ENCODE measurements at places on chromosomes 2 and 18.

DNA sequence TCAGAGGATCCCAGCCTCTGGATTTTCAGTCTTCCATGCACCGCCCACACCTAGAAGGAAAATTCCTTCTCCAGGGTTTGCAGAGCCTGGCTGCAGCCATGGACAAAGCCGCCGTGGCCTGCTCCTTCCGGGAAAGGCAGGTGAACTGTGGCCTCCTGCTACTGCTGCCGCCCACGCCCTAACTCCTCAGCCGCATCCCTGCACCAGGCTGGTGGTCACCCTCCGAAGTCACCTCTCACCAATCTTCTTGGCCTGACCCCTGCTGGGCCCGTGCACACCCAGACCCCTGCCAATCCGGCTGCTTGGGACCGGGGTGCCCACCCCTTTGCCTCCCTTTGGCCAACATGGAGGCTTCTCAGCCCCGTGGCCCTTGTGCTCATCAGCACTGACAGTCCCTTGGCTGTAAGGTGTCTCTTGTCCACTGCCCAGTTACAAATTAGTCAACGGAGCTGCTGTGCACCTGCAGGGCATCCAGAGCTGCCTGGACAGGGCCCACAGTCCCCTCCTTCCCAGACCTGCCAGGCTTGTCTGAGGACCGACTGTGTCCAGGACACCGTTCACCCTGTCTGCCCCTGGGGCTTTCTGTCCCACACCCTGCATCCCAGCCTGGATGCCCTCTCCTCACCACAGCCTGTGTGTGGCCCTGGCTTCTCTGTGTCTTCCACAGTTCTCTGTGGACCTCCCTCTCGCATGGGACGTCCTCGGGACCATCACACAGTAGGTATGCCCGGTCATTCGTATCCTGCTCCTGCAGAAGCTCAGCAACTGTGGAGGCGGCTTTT is 130.1 kb upstream of the TPO start:
- DNase-seq = no peak

GRCh38 chr18:36872329-36872728 is 43.4 kb downstream of the KIAA1328 start:
- DNase-seq = no peak

DNA sequence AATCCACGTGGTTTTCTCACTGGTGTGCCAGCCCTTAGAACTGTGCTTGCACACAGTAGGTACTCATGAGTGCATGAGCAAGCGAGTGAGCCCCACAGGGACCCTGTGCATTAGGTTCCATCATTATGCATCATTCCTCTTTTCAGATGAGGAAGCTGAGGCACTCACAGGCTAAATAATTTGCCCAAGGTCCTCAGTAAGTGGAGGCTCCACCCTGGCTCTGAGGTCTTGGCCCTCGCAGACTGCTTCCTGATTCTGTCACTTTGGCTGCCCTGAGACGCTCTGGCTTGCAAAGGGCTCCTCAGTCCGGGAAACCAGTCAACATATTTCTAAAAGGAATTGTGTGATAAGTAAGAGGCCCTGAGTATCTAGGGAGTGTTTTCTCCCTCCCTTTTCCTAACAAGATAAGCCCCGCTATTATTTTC is 71.7 kb downstream of the IL1R2 start:
- DNase-seq = no peak

DNA sequence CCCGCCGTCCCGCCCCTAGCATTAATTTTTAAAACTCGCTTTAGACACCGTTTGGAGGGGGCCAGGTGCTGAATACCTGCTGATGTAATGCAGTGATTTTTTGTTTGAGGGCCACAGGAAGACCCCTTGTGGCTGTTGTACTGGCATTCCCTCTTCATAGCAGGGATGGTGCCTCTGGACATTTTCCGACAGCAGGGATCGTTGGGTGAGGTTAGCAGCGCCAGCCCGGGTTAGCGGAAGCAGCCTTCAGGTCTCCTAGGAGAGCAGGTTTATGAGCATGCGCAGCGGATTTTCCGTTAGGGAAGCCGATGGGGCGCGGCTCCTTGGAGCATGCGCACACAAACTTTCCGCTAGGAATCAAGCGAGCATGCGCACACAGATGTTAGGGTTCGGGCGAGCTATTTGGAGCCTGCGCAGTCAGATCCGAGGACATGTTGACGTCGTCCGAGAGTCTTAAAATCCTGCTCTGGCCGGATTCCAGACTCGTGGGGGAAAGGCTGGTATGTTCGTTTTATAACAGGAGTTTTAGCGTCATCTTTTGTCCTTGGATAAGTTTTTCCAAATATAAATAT is 17.2 kb upstream of the C2orf74 start:
- peak; percentile 81 for DNase-seq

- DNase-seq = no peak
Measured at GRCh38 chr2:161754379-161754778, 130.2 kb downstream of the SLC4A10 start.

- no peak for DNase-seq
Measured at GRCh38 chr18:39500306-39500705, 1934.7 kb upstream of the CELF4 start.

DNA sequence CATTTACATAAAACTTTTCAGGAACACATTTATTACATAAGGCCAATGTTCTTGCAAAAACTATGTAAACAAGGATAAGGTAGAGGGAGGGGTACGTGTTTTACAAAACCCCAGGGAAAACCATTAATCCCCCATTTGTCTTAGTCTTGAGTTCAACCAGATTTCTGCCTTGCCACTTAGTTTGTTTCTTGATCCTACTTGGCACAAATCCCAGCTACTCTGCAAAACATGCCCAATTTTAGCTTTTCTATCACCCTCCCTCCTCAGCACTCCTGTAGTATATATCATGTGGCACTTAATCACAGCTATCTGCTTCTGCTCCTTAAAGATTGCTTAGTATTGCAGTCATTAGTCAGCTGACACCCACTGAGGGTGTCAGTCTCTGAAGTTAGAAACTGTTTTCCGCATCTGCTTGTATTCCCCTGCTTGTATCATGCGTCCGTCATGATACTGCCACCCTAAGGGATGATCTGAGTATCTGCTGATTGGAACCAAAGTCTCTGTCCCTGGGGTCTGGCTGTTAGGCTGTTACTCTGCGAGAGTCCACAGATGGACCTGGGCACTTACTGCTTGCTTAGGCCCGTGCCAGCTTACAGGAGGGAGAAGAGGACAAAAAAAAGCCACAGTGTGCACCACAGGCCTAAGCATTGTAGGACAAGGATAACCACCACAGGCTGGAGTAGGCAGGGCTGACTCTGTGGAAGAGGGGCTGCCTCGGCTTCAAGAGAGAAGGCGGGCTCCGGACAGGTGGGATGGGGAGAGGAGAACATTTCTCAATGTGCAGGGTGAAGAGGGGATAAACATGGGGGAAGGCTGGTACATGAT is 82.2 kb downstream of the EPAS1 start:
- no peak for DNase-seq

- DNase-seq = no peak
Measured at GRCh38 chr18:74116633-74117554, 30.7 kb downstream of the FBXO15 start.

DNA sequence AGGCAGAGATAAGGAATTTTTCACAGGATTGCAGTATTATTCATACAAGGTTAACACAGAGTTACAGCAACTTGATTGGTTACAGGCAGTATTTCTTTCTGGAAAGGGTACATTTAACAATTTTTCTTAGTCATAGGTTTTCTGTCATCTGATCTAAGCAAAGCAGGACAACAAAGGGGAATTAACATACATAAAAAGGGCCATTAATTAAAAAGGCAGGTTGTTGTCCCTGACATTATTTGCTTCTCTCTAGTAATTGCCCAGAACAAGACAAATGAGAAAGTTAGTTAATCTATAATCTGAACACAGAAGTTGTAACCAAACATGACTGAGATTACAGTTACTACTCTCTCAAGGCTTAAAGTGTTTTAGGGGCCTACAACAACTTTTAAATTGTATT is 291.4 kb upstream of the LRRTM4 start:
- no peak for DNase-seq

- no peak for DNase-seq
Measured at GRCh38 chr2:29628108-29628745, 293.2 kb downstream of the ALK start.

DNA sequence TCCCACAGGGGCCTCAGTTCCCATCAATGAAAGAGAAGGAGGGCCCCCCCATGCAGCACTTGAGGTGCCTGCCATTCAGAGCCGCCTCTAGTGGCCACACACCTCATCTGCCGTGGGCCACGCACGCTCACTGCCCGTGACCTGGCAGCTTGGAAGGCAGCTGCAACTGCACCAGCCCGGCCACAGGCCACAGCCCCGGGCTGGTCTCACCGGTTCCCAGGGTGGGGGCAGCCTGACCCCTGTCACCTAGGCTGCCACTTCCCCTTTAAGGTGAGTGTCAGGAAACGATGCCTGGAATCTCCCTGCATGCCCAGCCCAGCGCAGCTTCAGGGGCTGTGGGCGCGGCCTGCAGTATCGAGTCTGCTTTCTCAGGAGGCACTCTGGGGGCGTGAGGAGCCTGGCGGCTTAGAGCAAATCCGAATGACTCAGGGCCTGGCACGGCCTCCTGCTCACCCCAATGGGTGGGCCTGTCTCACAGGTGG is 2.6 kb downstream of the MAB21L4 start:
- DNase-seq = no peak

- no peak for DNase-seq
Measured at GRCh38 chr18:23291456-23292205, 156.3 kb downstream of the CABLES1 start.

DNA sequence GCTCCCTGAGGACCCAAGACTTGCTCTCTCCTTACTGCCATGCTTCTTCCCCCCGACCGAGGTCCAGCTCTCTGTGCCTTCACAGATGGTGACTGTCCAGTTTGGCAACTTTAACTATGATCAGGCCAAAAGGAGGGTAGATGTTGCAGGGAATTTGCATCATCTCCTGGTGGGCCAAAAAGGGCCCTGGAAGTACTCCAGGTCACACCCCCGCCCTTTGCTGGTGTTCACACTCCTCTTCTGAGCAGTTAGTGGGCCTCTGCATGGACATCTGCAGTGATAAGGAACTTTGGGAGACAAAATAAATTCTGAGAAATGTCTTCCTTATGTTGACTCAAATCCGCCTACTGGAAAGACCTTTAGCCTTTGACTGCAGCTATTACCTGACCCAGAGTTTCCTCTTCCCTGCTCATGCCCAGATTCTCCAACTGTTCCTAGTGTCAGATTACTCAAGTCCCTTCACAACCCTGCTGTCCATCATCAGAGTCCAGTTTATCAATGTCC is 234.4 kb downstream of the LOXHD1 start:
- DNase-seq = no peak

GRCh38 chr2:70658476-70658875 is 104.8 kb upstream of the TGFA start:
- no peak for DNase-seq

DNA sequence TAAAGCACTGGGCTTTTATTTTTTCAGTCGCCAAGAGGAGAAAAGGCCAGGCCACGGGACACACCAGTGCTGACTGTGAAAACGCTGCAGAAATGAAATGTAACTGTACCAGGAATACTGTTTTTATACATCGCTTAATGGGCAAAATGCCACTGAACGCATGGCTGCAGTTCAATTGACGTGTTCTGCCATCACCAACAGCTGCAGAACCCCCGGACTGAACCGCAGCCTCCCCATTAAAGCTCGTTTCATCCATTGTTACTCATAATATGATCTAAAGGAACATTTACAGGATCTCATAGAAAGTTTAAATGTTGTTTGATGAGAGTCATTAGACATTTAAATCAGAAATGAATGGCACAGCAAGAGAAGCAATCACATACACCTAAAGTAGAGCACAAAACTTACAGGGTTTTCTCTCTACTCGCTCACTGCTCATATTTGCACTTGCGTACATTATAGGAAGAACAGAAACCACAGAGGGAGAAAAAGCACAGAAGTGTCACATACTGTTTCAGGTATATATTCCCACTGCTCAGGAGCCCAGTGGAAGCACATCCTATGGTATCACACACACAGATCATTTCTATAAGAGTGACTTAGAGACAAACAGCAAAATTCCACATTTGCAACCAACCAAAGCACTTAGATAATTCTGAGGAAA is 35.3 kb downstream of the TCF4 start:
- no peak for DNase-seq

DNA sequence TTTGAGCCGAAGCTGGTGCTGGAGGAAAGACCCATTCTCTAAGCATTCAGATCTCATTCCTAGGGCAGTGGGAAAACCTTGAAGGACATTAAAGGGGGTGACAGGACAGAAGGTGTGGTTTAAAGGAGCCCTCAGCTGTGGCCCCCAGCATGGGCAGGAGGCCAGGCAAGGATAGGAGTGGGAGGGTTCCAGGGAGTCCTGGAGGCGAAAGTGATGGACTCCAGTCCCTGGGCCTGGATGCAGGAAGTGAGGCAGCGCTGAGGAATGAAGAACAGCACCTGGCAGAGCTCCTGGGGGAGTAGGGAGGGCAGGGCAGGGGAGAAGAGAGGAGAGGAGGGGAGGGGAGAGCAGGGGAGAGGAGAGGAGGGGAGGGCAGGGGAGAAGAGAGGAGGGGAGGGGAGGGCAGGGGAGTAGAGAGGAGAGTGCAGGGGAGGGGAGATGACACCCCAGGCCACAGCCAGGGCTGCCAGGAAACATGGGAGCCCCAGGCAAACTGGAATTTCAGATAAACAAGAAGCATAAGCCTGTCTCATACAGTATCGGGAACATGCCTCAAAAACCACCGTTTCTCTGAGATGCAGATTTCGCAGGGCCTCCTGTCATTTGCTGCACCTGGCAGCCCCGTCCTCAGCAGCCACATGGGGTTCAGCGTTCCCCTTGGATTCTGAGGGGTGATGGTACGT is 5.7 kb downstream of the RAMP1 start:
- DNase-seq = no peak

DNA sequence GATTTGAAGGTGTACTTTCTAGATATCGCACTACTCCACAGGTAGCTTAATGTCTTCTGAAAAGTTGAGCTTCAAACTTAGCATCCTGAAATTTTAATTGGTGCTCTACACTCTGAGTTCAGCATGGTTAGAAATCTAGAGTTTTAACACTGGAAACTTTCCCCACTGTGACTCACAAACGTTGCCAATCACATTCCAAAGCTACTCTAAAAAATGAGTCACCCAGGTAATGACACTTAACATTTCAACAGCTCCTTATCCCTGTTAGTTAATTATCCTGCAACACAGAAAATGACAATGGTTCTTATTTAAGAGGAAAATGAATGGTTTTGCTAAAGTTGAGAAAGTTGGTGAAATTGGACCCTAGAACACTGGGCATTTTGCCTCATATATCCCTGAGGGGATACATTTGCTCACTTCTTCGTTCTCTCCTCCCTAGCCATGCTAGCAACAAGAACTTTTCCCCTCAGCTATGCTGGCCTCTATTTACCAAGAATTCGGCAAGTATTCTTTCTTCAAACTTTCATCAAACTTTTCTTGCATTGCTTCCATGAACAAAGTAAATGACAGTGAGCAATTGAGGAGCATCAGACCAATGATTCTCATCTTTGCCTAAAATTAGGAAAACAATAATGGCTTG is 1024.1 kb upstream of the KLHL29 start:
- DNase-seq = no peak

GRCh38 chr2:38632980-38633379 is 30.3 kb upstream of the HNRNPLL start:
- no peak for DNase-seq

DNA sequence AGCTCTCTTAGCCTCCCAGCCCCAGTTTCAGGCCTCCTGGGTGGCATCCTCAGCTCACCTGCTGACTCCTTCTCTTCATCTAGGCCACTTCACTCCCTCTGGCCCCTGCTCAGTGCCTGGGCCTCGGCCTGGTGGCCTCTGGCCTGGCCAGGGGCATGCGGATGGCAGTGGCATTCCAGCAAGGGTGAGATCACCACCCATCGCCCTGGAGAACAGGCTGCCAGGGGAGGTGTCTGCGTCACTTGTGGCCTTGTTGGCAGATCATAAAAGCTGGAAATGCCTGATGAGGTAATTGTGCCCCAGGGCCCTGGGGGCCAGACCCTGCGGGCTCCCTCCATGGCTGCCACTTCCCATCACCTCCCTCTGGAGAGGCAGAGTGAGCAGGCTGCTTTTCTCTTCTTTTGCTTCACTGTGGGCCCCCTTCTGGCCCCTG is 72.5 kb upstream of the SMAD2 start:
- DNase-seq = no peak

Data from stimulated activated CD4-positive, alpha-beta T cell treated with anti-CD3 and anti-CD28 coated beads, Interleukin-15, amount 100 ng/mL, for 1 hour (primary cell).